Bronchial epithelial cell (primary cell): ENCODE measurements at places on chromosomes 3 and 15. TPM values are rescaled to one million over a fixed set of nuclear protein-coding genes. Genes with fewer than 3 reads are reported as not detected.

Gene ISLR
- total RNA-seq, result 0.26 and 0.53 TPM in 2 replicates

Gene FILIP1L
- total RNA-seq, result 1.1 and 6.3 TPM in 2 replicates

Gene ARL14
- 0.13 and 0.26 TPM in 2 replicates for total RNA-seq

Gene C3orf22
- not detected in 2 replicates for total RNA-seq

Gene LRRIQ4
- total RNA-seq, result not detected in 2 replicates

Gene TAGLN3
- total RNA-seq, result 0.77 and 1.8 TPM in 2 replicates

Gene HRG
- not detected in 2 replicates for total RNA-seq

Gene CCR3
- total RNA-seq, result under 0.01 TPM in 1 of 2 replicates, not detected in the other

Gene ZNF660
- total RNA-seq, result under 0.01 and 0.26 TPM in 2 replicates

Gene GHSR
- total RNA-seq, result not detected in 2 replicates

Gene DCBLD2
- total RNA-seq, result 80.1 and 96.1 TPM in 2 replicates

Gene PLA2G4F
- total RNA-seq, result 1.6 and 10.2 TPM in 2 replicates

Gene THRB
- 7.6 and 9.0 TPM in 2 replicates for total RNA-seq

Gene ARL6IP5
- 37.6 and 39.3 TPM in 2 replicates for total RNA-seq

Gene ETV5
- total RNA-seq, result 12.9 and 14.0 TPM in 2 replicates

Gene MUC4
- 0.26 and 1.0 TPM in 2 replicates for total RNA-seq

Gene TNK2
- 6.3 and 6.8 TPM in 2 replicates for total RNA-seq

Gene HYAL3
- total RNA-seq, result 6.6 and 6.8 TPM in 2 replicates

Gene LYZL4
- not detected in 2 replicates for total RNA-seq

Gene CFAP20DC
- total RNA-seq, result 6.7 and 6.8 TPM in 2 replicates
